ENCODE measurements at places on chromosomes 2 and 18.

DNA sequence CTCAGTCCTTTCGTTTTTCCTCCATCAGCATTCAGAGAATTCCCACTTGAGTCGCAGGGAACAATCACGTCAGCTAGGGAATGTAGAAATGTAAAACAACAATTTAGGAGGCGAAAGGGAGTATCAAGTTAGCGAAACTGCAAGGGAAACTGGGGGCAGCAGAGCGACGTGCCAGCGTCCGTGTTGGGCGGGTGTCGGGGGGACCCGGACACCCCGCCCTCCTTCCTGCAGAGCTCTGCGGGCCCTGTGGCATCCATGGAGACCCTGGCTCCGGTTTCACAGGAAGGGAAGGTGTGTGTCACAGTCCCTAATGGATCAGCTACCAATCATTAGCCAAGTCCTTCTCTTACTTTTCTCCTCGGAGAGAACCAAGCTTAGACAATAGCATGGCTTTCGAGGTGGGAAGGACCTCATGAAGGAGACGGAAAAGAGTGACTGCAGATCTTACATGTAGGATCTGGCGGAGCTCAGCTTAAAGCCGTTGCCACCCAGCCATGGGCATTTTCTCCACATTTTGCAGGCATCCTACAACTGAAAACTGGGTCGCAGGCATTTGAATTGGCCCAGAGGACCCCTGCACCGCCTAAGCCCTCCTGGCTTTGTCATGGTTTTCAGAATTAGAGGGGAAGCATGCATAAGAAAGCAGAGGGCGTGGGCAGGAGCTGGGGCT lies 33.7 kb downstream of the SOX11 start:
- DNase-seq: no peak

DNA sequence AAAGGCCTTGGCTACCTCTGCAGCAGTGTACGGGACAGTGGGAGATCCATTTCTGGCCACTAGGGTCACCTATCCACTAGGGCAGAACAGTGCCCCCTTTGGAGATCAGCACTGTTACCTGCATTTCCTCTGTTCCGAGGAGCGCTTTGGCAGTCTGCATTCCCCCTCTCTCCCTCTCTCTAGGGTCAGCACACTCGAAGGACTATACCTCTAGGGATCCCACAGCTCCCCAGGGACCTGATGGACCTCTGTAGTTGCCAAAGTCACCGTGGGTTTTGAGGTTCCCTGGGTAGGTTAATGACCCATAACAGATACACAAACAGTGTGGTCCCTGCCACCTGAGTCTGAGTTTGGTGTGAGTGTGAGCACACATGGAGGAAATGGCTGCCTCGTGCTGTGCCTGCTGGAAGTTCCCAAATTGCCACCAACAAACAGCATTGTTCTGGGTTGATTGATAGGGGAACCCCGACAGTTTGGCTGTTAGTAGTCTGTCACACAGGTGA lies 99.8 kb upstream of the VWC2L start:
- DNase-seq: no peak

- no peak for DNase-seq
These were observed 9.1 kb downstream of the SEPTIN2 start for GRCh38 chr2:241324775-241325174.

- DNase-seq: no peak
These were observed 944.0 kb downstream of the DPP10 start for GRCh38 chr2:115386465-115386864.

GRCh38 chr2:7661502-7661901 lies 744.3 kb downstream of the RNF144A start:
- no peak for DNase-seq

DNA sequence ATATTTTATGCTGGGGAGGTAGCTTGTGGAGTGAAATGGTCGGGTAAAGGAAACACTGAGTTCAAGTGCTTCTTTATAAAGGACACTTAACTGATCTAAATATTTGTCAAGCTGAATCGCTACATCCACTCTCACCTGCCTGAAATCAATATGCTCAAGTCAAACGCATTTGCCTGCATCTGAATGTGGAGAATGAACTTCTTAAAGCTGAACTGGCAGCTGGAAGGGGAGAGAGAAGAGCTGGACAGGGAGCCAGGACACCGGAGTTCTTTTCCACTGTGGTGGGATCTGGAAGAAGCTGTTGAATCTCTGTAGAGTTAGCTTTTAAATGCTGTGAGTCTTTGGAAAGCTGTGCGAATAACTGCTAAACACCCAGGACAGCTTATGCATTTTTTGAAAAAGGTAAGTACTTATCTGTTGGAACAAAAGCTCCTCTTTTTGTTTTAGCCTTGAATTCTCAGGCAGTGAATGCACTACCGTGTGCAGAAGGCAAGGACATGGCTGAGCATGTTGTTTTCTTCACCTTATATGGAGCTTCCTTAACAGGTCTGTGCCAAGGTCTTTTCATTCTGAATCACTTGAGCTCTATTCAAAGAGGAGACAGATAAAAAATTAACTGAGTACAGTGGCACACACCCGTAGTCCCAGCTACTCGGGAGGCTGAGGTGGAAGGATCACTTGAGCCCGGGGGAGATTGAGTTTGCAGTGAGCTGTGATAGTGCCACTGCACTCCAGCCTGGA lies 74.2 kb upstream of the KLF7 start:
- DNase-seq: no peak

GRCh38 chr2:132438691-132439090 lies 22.1 kb downstream of the GPR39 start:
- no peak for DNase-seq

DNA sequence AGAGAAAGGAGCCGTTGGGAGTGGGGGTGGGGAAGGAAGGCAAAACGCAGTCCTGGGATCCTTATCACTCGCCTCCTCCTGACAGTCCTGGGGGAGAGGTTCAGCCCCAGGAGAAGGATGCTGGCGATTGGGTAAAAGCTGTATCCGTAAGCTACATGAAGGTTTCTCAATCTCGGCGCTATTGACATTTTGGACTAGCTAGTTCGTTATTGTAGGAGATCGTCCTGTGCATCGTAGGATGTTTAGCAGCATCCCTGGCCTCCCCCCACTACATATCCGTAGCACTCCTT lies 511 bp upstream of the TP53I3 start:
- no peak for DNase-seq

DNA sequence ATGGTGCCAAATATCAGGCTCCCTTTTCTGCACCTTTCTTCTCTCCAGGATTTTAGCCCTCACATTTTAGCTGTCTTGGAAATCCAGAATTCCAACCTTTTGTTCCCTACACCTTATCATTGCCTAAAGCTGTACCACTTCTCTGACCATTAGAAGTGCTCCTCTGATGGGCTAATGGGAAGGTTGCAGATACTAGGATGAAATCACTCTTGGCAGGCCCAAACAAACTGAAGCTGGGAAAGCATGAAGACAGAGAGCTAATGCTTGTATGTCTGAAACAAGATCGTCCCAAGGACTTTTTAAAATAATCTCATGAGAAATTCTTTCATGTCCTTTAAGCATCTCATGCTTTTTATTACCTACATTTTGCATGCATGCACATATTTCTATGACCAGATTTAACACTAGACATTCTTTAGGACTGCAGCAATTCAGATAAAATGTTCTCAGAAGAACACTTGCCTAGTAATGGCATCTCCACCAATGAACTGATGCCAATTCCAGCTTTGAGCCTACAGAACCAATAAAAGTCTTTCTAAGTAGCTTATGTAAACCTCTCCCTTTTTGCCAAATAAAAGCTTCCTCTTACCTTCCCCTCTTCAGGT lies 98.4 kb upstream of the OSR1 start:
- DNase-seq: no peak

GRCh38 chr2:109084341-109084740 lies 44.7 kb upstream of the SH3RF3 start:
- DNase-seq: no peak

GRCh38 chr2:237573721-237574415 lies 7.5 kb downstream of the PRLH start:
- no peak for DNase-seq

- no peak for DNase-seq
These were observed 44.1 kb downstream of the ACAA2 start for GRCh38 chr18:49769047-49769728.

DNA sequence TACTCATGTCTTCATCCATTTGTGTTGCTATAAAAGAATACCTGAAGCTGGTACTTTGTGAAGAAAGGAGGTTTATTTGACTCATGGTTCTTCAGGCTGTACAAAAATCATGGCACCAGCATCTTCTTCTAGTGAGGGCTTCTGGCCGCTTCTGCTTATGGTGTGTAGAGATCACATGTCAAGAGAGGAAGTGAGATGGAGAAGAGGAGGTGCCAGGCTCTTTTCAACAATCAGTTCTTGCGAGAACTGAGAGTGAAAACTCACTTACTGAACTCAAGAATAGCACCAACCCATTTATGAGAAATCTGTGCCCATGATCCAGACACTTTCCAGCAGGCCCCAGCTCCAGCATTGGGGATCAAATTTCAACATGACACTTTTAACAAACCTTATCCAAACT lies 30.0 kb upstream of the BARD1 start:
- no peak for DNase-seq

- DNase-seq: no peak
These were observed 48.0 kb downstream of the DDX18 start for GRCh38 chr2:117862459-117862858.
